Karpas-422 (cell line): ENCODE measurements at places on chromosomes 6 and 20. TPM values are rescaled to one million over a fixed set of nuclear protein-coding genes. Genes with fewer than 3 reads are reported as not detected.

HLA-C gene
- total RNA-seq: 317 and 613 TPM in 2 replicates

GRCh38 chr6:138562691-138563090 is 63.4 kb upstream of the NHSL1 start:
- no peak overlapping the region for H3K4me3 ChIP-seq
- no peak overlapping the region for H3K27ac ChIP-seq
- no peak for DNase-seq
- H3K27me3 ChIP-seq: no peaks in the 10 kb centered on the region
- H3K4me1 ChIP-seq: no peaks in the 10 kb centered on the region

CALHM4 gene
- total RNA-seq: not detected in 2 replicates

GRCh38 chr6:122008101-122008999 is 391.1 kb upstream of the HSF2 start:
- no peak overlapping the region for H3K4me3 ChIP-seq
- no peak overlapping the region for H3K27ac ChIP-seq
- no peaks in the 10 kb centered on the region for H3K36me3 ChIP-seq
- no peaks in the 10 kb centered on the region for H3K4me1 ChIP-seq

DNA sequence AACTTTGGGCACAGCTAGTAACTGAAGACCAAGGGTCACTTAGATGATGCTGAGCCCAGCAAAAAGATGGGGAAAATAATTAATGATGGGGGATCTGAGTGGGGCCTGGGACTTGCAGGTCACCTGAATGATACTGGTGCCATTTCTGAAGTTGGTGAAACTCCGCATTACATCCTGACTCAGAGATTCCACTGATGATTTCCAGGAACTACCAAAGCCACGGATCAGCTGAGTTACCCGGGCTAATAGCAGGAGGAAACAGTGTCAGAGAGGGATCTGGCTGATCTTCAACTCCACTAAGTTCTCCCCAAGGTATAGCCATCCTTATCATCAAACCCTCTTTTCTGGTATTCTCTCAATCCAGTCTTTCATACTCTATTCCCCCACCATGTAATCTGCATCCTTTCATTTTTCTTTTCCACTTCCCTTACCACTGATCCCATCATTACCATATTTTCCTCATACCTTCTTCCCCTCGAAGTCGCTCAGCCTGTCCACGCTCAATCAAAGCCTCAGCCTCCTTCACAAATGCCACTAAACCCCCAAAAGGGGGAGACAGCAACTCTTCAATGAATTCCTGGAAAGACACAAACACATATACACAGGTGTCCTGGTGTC is 20.2 kb downstream of the VPS52 start:
- peaks cover 7% of the 10 kb centered on the region; the same call in 1 of the 2 replicates for H3K36me3 ChIP-seq
- H3K4me3 ChIP-seq: no peak overlapping the region
- no peaks in the 10 kb centered on the region for H3K27me3 ChIP-seq
- no peak overlapping the region for H3K27ac ChIP-seq

GRCh38 chr6:113642714-113643406 is 214.3 kb upstream of the MARCKS start:
- no peaks in the 10 kb centered on the region for H3K27me3 ChIP-seq
- no peak for DNase-seq
- no peak overlapping the region for H3K4me3 ChIP-seq
- no peak overlapping the region for H3K27ac ChIP-seq

NMBR gene
- total RNA-seq: not detected in 2 replicates
